ENCODE measurements at places on chromosomes 6 and 20. TPM values are rescaled to one million over a fixed set of nuclear protein-coding genes. Genes with fewer than 3 reads are reported as not detected.

GRCh38 chr6:149489967-149490366 lies 5.2 kb upstream of the ZC3H12D start:
- no peaks in the 10 kb centered on the region for H3K27me3 ChIP-seq
- H3K4me1 ChIP-seq, result peaks cover 92% of the 10 kb centered on the region
- DNase-seq, result no peak
- H3K36me3 ChIP-seq, result peaks cover 4% of the 10 kb centered on the region
- peak overlapping the region; percentile 99 for H3K27ac ChIP-seq

- H3K4me1 ChIP-seq, result no peaks in the 10 kb centered on the region
Measured at GRCh38 chr6:147135211-147135681, 69.0 kb upstream of the STXBP5 start.

IMPG1 gene
- not detected for total RNA-seq

DNA sequence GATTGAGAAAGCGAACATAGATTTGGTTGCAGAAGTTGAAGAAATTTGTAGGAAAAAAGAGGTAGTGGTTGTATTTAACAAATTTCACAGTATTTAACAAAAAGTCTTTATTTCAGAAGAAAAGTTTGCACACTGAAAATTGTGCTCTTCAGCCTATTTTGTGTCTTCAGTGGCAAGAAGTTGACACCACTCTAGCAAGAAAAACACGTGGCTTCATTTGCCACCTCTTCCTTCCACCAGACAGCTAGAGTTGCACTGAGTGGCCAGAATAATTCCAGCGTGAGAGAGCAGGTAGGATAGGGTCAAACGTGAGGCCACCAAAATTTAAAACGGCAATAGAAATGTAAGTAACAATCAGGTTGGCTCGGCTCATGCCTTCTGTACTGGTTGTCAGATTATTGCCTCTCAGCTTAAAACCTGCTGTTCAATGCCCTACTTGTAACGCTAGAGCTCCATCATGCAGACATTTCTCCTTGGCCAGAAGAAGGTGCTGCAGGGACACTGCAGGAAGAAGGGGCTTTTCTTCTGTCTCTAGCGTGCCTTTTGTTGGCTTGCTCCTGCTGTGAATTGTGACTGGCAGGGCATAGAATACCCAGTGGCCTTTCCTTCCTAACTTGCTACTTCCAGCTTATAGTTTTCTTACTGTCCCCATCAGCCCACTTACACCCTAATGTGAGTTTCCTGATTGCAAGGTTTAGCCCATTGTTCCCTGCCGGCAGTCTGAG lies 12.1 kb downstream of the TRAPPC3L start:
- no peaks in the 10 kb centered on the region for H3K36me3 ChIP-seq
- H3K27me3 ChIP-seq, result peaks cover 4% of the 10 kb centered on the region
- DNase-seq, result no peak
- H3K27ac ChIP-seq, result no peak overlapping the region
- H3K4me1 ChIP-seq, result peaks cover 8% of the 10 kb centered on the region

- DNase-seq, result no peak
- H3K27me3 ChIP-seq, result peaks cover 19% of the 10 kb centered on the region
- H3K4me1 ChIP-seq, result no peaks in the 10 kb centered on the region
- H3K36me3 ChIP-seq, result no peaks in the 10 kb centered on the region
- no peak overlapping the region for H3K4me3 ChIP-seq
- H3K27ac ChIP-seq, result no peak overlapping the region
Measured at GRCh38 chr20:62544505-62545055, 68.8 kb upstream of the GATA5 start.

GRCh38 chr6:2157441-2158127 lies 87.8 kb downstream of the GMDS start:
- H3K4me1 ChIP-seq, result peaks cover 23% of the 10 kb centered on the region
- no peaks in the 10 kb centered on the region for H3K36me3 ChIP-seq
- DNase-seq, result no peak
- H3K27ac ChIP-seq, result no peak overlapping the region
- H3K4me3 ChIP-seq, result no peak overlapping the region
- H3K27me3 ChIP-seq, result no peaks in the 10 kb centered on the region

DNA sequence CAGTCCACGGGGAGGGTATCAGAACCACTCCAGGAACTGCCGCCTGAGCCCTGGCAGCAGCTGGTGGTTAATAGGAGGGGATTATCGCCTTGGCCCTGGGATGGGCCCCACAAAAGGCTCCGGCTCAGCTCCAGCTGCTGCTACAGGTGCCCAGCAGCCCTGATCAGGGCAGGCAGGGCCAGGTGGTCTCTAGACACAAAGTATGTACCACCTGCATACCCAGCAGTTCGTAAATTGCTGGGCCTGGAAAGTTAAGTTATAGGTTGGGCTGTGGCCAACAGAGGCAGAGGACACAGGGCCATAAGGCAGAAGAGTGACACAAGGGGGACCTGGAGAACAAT lies 35.1 kb downstream of the RRBP1 start:
- no peaks in the 10 kb centered on the region for H3K36me3 ChIP-seq
- H3K27me3 ChIP-seq, result no peaks in the 10 kb centered on the region
- no peak for DNase-seq
- H3K4me1 ChIP-seq, result peaks cover 31% of the 10 kb centered on the region
- no peak overlapping the region for H3K4me3 ChIP-seq
- H3K27ac ChIP-seq, result no peak overlapping the region

ENPP5 gene
- 0.44 TPM for total RNA-seq

GRCh38 chr6:17281497-17282481 lies 628 bp downstream of the RBM24 start:
- H3K27me3 ChIP-seq, result peaks cover 45% of the 10 kb centered on the region
- no peak overlapping the region for H3K27ac ChIP-seq
- H3K36me3 ChIP-seq, result no peaks in the 10 kb centered on the region
- DNase-seq, result no peak

DNA sequence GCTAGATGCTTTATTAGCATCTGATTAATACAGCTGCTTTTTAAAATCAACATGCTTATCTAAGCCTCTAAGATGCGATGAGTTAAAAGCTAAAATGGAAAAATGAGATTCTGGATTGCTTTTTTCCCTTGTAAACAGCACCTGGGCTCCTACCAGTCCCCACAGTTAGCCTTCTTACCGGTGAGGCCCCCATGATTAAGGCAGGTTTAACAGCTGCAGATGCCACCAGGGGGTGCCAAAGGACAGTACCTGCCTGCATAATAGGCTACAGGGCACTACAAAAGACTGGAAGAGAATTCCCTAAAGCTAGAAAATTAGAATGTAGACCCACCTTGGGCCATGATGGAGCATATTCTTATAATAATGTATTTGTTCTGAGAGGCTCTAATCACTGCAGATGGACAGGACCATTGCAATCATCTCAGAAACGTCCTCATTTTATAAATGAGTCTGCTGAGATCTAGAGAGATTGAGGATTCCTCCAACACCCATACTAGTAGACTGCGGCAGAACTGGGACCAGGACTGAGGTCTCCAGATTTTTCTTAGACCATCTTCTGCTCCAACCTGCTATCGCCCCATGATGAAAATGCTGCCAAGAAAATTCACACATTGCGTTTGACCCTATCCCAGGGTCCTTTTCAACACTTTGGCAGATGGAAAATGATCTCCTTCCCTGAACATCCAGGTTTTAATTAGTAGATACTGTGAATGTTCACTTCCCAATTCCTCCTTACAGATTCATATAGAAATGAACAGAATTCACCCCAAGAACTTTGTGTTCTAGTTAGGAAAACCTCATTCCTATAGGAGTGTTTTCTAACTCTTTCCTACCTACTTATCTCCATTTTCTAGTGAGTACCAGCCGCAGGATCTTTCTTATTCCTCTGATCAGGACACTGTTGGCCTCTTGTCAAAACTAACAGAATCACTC lies 148.8 kb downstream of the RPS12 start:
- no peaks in the 10 kb centered on the region for H3K36me3 ChIP-seq
- DNase-seq, result peak; percentile 19
- H3K4me1 ChIP-seq, result no peaks in the 10 kb centered on the region
- H3K4me3 ChIP-seq, result no peak overlapping the region
- H3K27ac ChIP-seq, result no peak overlapping the region

CTCFL gene
- total RNA-seq, result not detected

DNA sequence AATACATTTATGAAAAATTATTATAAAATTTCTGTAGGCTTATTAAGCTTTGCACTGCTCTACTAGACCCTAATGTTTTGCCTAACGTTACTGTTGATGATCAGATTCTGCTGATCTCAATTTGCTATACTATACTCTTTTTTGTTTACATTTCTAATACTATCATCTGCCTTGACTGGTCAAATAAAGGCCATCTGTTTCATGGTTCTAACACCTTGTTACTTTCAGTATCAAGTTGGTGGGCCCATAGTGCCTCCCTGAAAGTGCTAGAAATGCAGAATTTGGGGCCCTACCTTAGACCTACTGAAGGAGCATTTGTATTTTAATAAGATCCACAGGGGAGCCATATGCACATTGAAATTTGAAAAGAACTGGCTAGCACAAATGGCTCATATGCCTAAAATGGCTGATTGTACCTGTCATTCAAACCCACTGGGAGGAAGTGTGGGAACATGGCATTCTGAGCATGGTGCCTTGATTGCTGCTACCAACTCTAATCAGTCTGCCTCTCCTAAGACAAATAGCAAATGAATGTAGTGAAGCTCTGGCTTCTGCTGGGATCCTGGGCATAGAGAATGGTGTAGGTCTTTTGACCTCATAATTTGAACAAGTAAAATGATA lies 199.1 kb upstream of the BTBD3 start:
- DNase-seq, result no peak
- no peaks in the 10 kb centered on the region for H3K4me1 ChIP-seq
- H3K4me3 ChIP-seq, result no peak overlapping the region
- H3K36me3 ChIP-seq, result no peaks in the 10 kb centered on the region

C6orf163 gene
- total RNA-seq, result 5.7 TPM

- H3K27me3 ChIP-seq, result peaks cover 42% of the 10 kb centered on the region
- H3K4me3 ChIP-seq, result peak overlapping the region; percentile 70
- DNase-seq, result peak; percentile 41
Measured at GRCh38 chr20:46021361-46022359, 7.4 kb upstream of the SLC12A5 start.

- no peaks in the 10 kb centered on the region for H3K36me3 ChIP-seq
- H3K4me1 ChIP-seq, result no peaks in the 10 kb centered on the region
- no peak overlapping the region for H3K4me3 ChIP-seq
- H3K27me3 ChIP-seq, result peaks cover 13% of the 10 kb centered on the region
- DNase-seq, result no peak
Measured at GRCh38 chr20:967796-968742, 34.0 kb downstream of the RSPO4 start.

DNA sequence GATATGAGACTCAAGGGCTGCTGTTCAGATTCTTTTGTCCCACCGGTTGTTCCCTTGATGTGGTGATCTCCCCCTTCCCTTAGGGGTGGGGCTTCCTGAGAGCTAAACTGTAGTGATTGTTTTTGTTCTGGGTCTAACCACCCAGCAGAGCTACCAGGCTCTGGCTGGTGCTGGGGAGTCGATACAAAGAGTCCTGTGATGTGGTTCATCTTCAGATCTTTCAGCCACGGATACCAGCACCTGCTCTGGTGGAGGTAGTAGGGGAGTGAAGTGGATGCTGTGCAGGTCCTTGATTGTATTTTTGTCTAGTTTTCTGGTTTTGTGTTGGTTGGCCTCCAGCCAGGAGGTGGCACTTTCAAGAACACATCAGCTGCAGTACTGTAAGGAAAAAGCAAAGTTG lies 801.6 kb downstream of the EPHA7 start:
- no peaks in the 10 kb centered on the region for H3K36me3 ChIP-seq
- no peak overlapping the region for H3K27ac ChIP-seq
- no peak for DNase-seq
- H3K4me1 ChIP-seq, result no peaks in the 10 kb centered on the region

DNA sequence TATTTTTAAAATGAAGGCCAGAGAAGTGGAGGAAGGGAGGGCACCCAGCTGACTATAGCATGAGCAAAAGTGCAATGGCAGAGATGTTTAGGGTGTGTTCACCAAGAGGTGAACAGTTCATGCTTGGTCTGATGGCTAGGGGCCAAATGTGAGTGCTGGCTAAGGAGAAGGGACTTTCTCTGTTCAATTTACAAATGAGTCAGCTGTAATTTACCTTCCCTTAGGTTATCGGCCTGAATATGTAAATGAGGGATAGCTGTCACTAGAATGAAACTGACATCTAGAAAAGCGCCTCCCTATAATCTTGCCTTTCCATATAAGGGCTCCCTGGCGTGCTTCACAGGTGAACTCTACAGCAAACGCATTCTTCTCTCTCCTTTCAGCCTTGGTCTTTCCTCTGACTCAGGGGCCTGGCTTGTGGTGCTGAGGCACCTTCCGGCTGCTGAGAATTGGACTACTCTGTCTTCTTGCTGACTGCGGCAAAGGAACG lies 114.7 kb upstream of the BACH2 start:
- H3K4me1 ChIP-seq, result peaks cover 34% of the 10 kb centered on the region
- H3K27me3 ChIP-seq, result peaks cover under 1% of the 10 kb centered on the region
- H3K4me3 ChIP-seq, result peak overlapping the region; percentile 39
- H3K36me3 ChIP-seq, result no peaks in the 10 kb centered on the region
- peak; percentile 23 for DNase-seq

- H3K4me1 ChIP-seq, result no peaks in the 10 kb centered on the region
- no peak overlapping the region for H3K27ac ChIP-seq
- no peak for DNase-seq
Measured at GRCh38 chr6:24283043-24283985, 74.5 kb downstream of the DCDC2 start.

DNA sequence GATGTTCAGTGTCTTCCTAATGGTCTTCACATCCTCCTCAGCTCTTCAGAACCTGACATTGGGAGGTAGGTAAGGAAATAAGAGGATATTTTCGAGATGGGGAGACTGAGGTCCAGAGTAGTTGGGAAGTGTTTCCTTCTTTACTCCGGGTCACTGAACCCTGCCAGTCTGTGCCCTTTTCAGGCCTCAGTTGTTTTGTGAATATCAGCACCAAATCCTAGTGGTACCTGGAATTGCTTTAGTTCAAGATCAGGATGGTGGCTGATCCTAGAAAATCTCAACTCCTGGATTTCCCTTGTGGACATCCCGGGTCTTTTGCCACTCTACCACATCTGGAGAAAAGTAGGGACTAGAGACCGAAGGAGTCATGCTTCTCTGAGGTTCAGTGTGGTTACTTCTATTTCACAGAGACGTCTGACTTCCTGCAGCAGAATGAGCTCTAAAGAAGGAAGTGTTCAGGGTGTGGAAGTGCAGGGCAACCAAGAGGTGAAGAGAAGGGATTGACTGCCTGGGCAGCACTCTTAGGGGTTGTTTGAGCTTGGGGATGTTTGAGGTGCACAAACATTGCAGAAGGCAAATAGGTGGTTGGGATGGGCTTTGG lies 995 bp downstream of the STK4 start:
- peak; percentile 24 for DNase-seq
- no peaks in the 10 kb centered on the region for H3K27me3 ChIP-seq
- H3K36me3 ChIP-seq, result peaks cover 43% of the 10 kb centered on the region
- peak overlapping the region; percentile 97 for H3K27ac ChIP-seq
- peaks cover 76% of the 10 kb centered on the region for H3K4me1 ChIP-seq

LTA gene
- total RNA-seq, result 66.0 TPM
